NCI-H2081 (cell line): ENCODE measurements at places on chromosomes 12 and 14.

GRCh38 chr12:98758331-98758730 lies 113.2 kb downstream of the APAF1 start:
- DNase-seq = no peak

GRCh38 chr14:98350213-98350612 lies 921.8 kb downstream of the BCL11B start:
- no peak for DNase-seq

GRCh38 chr14:85334316-85334715 lies 195.6 kb upstream of the FLRT2 start:
- no peak for DNase-seq

DNA sequence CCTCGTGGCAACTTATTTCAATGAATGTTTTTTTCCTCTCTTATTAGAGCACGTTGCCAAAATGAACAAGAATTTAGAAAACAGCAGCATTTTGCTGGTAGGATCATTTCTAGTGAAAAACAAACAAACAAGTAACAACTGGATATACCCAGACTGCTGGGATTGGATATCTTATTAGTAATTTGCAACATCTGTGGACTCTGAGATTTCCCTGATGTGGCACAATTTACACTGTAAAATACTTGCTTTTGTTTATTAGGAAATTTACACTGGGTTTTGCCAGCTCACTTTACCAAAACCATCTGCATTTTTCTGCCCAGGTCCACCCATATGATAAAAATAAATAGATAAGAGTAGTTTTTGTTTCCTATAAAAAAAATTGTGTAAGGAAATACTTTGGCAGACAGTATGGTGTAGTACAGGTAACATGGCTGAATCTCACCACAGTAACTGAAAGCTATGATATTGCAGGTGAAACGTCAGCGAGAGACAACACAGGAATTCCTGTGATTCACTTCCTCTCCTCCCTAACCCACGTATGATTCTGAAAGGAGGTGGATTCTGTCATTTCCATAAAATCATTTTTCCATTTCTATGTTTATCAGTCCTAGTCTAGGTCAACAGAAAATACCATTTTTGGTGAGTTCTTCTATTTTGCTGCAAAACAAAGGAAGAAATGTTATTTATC lies 176.2 kb upstream of the NOVA1 start:
- no peak for DNase-seq

DNA sequence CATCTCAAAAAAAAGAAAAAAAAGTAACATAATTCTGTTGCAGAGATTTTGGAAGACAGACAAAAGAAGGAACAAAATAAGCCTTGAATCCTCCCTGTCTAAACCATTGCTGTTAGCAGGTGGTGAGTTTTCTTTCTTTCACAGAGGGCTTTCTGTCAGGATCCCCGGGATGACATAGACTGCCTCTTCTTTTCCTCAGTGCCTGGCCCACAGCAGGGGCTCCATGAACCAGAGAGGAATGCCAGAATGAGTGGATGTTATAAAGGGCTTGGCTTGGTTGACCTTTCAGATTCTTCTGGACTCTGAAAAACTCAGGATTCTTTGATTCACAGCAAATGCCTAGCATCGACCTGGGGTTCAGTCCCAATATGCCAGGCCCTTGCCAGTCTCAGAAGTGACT lies 45.8 kb upstream of the CORO1C start:
- no peak for DNase-seq

GRCh38 chr14:63435838-63436237 lies 107.3 kb downstream of the PPP2R5E start:
- DNase-seq = no peak

GRCh38 chr12:26156201-26156871 lies 31.5 kb upstream of the BHLHE41 start:
- DNase-seq = no peak

GRCh38 chr12:89225808-89226411 lies 126.4 kb downstream of the DUSP6 start:
- DNase-seq = no peak

DNA sequence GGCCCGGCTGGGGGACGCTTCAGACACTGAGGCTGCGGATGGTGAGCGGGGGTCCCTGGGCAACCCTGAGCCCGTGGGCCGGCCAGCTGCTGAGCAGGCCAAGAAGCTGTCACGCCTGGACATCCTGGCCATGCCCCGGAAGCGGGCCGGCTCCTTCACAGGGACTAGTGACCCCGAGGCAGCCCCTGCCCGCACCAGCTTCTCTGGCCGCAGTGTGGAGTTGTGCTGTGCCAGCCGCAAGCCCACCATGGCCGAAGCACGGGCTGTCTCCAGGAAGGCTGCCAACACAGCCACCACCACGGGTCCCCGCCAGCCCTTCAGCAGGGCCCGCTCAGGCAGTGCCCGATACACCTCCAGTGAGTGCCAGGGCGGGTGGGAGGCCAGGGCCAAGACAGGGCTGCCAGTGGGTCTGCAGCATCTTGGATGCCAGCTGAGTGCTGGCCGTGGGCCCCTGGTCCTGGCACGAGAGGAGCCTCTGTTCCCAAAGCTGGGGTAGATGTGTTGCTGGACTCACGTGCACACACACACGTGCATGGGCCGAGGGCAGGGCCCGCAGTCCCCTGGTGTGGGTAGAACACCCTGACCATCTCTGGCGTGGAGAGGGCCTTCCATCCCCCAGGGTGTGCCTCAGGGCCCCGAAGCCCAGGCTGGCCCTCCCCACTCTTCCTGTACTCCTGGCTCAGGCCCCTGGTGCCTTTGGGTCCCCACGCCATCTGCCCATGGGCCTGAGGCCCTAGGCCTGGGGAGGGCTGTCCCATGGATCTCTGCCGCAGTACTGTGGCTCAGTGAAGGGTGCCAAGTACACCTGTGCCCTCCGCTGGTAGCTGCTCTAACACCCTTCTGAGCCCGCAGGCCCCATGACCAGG lies 22.8 kb downstream of the CEP170B start:
- no peak for DNase-seq

- no peak for DNase-seq
Observed at GRCh38 chr14:78445275-78445674, 275.1 kb downstream of the NRXN3 start.

- DNase-seq = no peak
Observed at GRCh38 chr14:103382376-103382775, 2.8 kb upstream of the MARK3 start.

- no peak for DNase-seq
Observed at GRCh38 chr12:9869307-9870161, at the start of gene CLEC2B. CLEC2B (minus strand) TSS chr12:9869354.

DNA sequence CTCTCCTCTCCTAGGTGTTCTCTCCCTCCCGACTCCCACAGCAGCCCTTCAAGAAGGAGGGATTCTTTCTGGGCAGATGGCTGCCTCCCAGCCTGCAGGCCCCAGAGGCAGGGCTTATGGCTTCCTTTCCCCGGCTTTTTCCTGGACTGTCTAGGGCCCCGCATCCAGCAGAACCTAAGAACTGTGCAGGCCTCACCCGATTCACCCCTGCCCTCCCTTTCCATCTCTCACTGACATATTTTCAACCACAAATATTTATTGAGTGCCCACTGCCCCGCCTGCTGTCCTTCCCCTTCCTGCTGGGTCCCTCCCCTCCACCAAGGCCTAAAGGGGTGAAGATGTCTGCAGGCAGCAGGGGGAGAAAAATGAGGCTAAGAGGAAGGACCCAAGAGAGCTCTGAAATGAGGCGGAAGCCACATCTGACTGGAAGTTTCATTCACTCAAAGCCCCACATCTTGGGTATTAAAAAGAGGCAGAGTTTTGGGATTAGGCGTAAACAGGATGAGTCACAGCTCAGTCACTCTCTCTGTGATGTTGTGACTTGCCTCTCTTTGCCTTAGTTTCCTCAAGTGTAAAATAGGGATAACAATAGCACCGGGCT lies 2.9 kb downstream of the SCNN1A start:
- peak; percentile 71 for DNase-seq

DNA sequence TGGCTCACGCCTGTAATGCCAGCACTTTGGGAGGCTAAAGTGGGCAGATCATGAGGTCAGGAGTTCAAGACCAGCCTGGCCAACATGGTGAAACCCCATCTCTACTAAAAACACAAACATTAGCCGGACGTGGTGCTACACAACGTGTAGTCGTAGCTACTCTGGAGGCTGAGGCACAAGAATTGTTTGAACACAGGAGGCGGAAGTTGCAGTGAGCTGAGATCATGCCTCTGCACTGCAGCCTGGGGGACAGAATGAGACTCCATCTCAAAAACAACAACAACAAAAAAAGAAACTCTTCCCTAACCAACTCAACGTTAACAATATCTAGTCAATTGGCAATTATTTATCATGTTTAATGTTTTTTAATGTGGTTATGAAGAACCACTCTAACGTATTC lies 89.3 kb downstream of the EPS8 start:
- DNase-seq = no peak

- no peak for DNase-seq
Observed at GRCh38 chr14:99158646-99159165, 113.3 kb downstream of the BCL11B start.

DNA sequence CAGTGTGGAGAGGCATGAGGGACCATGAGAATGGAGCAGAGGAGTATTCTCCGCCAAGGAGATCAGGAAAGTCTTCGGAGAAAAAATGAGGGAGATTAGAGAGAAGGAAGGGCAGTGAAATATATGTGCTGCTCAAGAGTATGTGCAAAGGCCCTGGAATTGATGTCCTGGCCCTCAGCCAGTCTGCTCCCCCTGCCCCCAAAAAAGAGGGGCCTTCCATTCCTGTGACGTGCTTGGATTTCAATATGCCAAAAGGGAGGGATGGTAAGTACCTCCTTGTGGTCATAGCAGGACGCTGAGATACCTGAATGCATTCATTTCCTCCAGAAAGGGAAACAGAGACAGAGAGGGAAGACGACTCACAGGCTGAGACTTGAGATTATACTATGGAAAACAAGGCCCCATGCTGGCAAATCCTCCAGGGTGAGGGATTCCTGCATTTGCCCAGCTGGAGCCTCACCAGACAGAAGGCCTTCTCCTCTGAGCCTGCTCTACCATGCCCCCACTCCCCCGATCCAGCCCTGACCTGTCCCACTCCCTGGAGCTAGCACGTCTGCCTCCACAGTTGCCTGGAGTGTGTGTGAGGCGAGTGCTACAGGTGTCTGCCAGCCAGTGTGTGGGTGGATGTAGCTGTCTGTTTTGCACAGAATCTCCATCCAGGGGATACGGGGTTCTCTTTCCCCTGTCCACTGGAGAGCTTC lies 3.9 kb upstream of the RARG start:
- no peak for DNase-seq

- DNase-seq = no peak
Observed at GRCh38 chr12:68612202-68612601, 1.5 kb downstream of the RAP1B start.

DNA sequence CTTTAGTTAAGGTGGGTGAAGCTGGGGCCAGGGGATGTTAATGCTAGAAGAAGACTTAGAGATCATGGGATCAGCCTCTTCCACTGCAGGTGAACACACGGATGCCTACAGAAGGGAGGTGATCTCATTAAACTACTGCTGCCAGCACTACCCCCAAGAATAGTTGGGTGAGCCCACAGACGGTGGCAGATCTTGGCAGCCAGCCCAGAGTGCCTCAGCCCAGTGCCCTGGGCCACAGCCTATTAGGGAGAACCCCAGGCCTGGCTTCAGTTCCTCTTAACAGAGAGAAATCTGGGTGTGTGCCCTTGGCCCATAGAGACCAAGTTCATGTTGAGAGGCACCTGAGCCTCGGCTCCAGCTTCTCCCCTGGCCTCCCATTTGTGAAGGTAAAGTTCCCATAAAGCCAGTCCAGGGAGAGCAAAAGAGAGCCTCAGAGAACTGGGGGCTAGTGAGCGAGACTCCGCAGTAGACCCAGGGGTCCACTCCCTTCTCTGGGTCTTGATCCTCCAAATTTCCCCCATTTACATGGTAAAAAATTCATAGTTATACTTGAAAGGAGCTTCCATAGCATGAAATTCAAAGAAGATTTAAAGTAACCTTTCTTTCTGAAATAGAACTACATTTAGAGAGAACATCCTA lies 125.0 kb upstream of the CCND2 start:
- no peak for DNase-seq

DNA sequence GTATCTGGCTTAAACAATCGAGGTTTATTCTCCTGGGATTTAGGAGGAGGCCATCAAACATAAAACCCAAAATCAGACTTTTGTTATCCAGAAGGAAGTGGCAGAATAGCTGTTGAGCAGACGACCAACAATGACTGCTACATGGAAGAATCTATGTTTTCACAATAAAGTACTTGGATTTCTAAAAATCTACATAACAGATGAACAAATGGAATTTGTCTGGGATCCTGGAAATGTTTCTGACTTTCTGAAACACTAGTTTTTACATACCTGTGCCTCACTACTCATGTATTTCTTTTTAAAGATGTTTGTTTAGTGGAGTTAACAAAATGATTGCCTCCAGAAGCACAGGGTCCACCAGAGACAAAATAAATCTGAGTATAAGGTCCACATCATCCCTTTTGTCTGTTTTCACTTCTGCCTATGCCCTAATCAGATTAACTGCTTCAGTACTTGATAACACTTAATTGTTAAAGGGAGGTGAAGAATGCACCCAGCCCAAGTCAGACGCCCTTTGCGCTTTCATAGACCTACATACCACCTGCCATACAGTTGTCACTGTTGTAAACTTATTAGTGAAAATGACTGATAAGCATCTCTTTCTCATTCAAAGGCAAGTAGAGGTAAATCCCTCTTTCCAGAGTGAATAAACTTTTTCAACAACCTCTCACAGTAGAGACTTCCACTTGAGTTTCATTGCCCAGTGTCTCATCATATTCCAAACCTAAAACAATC lies 164.6 kb downstream of the EGLN3 start:
- no peak for DNase-seq

DNA sequence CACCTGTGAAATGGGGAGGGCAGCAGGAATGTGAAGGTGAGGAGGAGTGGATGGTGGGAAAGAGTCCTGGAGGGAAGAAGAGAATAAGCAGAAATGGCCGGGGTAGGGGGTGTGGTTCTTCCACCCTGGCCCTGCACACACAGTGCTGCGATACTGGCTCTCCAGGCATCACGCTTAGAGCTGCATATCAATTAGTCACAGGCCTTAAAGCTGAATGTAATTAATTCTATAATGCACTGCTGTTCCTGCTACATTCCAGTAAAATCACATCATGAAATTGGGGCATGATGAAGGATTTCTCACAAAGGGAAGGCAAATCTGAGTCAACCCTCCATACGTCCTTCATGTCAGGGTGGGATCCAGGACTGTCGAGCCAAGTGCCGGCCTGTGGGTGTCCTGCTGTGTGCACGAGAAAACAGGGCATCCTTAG lies 566.1 kb downstream of the BCL11B start:
- no peak for DNase-seq

DNA sequence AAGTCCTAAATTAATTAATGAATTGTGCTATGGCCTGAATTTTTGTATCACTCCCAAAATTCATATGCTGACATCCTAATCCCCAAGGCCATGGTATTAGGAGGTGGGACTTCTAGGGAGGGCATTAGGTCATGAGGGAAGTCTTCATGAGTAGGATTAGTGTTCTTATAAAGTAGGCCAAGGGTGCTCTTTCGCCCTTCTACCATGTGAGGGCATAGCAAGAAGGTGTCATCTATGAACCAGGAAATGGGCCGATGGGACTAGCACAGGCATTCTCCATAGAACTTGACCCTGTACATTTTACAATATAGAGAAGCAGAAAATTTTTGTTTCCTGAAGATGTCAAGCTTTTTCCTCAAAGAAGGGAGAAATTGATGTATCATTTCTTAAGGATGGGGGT lies 12.5 kb downstream of the SYT10 start:
- no peak for DNase-seq

GRCh38 chr14:42633504-42634095 lies 1026.9 kb downstream of the LRFN5 start:
- DNase-seq = no peak
